ENCODE measurements at places on chromosomes 2 and 18. TPM values are rescaled to one million over a fixed set of nuclear protein-coding genes. Genes with fewer than 3 reads are reported as not detected.

Gene CENPA
- total RNA-seq = 30.2 TPM

- DNase-seq = no peak
These were observed 46.5 kb downstream of the ZFP36L2 start for GRCh38 chr2:43179942-43180341.

GRCh38 chr2:224734949-224735348 lies 18.8 kb upstream of the CCDC195 start:
- DNase-seq = no peak

Gene SMYD1
- total RNA-seq = not detected

- no peak for DNase-seq
These were observed 20.7 kb downstream of the B3GNT2 start for GRCh38 chr2:62216616-62217015.

Gene TSN
- total RNA-seq = 58.5 TPM

Gene LIPG
- 0.17 TPM for total RNA-seq

Gene ALPG
- total RNA-seq = not detected

DNA sequence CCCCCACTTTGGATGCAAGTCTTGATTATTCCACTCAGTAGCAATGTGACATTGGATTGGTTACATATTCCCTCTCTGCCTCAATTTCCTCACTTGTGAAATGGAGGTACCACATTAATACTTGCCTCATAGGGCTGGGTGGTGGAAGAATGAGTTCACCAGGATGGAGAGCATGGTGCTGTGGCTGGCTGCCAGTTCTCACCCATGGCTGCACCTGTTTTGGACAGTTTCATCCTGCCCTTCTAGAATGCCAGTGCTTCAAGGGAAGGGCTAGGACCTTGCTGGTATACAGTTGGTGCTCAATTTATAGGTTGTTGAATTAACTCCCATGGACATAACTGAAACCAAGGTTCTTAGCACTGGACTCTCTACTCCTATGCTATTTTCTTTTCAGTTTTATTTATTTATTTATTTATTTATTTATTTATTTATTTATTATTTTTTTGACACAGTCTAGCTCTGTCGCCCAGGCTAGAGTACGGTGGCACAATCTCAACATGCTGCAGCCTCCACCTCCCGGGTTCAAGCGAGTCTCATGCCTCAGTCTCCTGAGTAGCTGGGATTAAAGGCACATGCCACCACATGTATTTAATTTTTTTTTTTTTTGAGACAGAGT lies 5.3 kb upstream of the SH3RF3 start:
- no peak for DNase-seq
